ENCODE measurements at places on chromosomes 2 and 18.

- DNase-seq = no peak
These were observed 80.2 kb downstream of the NUP35 start for GRCh38 chr2:183204397-183204796.

DNA sequence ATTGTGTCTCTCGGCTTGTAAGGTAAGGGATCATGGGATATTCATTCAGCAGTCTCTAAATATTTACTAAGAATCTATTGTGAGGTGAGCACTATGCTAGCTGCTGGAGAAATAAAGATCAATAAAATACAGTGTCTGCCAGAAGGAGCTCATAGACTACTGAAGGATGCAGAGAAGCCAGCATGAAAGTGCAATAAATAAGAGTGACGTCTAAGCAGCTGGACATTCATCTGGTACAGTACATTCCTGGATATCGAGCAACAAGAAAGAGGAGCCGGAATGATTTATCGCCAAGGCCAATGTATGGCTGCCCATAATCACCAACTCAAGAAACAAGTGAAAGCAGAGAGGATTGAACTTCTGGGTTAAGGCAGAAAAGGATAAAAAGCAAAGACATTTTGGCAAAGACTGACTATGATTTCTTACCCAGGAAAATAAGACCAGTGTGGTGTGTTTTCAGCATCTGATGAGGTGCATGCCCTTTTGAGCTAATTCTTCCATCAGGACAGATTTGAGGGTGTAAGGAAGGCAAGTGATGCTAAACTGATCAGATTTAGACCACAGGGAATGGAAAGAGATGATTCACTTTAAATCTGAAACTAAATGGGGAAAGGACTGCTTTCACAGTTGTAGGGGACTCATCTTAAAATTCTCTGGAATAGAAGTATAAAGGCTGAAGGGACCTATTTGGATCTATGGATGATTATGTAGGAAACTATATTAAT, 18.7 kb upstream of the LMAN1 start:
- DNase-seq = no peak

- no peak for DNase-seq
These were observed 37.9 kb downstream of the GALNT1 start for GRCh38 chr18:35619464-35619863.

GRCh38 chr2:65877331-65878010, 445.1 kb upstream of the SPRED2 start:
- DNase-seq = no peak

GRCh38 chr2:218229851-218230250, 12.9 kb downstream of the ARPC2 start:
- no peak for DNase-seq

- DNase-seq = no peak
These were observed 350.7 kb upstream of the SYT4 start for GRCh38 chr18:43627848-43628530.

GRCh38 chr2:173451941-173452340, 97.3 kb downstream of the CDCA7 start:
- no peak for DNase-seq

DNA sequence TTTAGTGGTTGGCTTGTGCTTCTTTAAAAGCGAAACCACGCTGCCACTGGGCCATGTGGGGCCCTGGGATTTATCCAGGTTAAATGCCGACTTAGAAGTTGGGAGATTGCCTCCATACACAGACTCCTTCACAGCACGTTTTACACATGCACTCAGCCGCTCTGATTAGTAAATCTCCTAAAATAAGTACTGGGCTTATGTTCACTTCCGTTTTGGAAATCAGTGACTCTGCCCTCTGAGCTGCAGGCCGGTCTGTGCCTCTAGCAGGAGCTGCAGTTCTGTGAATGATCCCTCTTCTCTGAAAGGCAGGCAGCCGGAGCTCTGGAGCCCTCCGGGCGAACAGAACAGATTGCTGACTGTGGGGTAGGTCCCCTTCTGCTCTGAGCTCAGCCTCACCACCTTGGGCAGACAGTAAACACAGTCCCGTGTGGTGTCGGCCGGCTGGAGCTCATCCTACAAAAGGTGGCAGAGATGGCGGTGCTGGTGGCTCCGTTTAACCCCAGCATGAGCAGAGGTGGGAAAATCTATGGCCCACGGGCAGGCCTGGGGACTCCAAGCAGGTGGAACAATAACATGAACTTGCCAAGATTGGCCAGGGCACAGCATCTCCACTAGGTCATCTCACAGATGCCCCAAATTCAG, 9.8 kb upstream of the RAB17 start:
- DNase-seq = peak; percentile 70

- no peak for DNase-seq
These were observed 386.6 kb upstream of the SPRED2 start for GRCh38 chr2:65818873-65819451.

- DNase-seq = no peak
These were observed 90.7 kb downstream of the NCKAP5 start for GRCh38 chr2:133477616-133477990.

DNA sequence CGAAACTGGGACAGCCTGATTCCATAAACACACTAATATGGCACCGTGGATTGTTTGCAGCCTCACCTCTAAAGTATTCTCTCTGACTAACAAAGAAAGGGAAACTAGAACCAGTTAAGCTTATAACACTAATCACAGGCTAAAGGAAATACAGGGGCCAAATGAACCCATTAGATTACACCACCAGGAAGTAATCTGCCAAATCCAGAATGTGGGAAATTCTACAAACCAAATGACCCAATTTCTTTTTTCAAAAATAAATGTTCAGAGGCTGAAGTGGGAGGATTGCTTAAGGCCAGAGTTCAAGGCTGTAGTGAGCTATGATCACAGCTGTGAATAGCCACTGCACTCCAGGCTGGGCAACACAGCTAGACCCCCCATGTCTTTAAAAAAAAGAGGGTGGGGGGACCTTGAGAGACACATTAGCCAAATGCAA, 1.5 kb upstream of the MPPE1 start:
- peak; percentile 28 for DNase-seq

DNA sequence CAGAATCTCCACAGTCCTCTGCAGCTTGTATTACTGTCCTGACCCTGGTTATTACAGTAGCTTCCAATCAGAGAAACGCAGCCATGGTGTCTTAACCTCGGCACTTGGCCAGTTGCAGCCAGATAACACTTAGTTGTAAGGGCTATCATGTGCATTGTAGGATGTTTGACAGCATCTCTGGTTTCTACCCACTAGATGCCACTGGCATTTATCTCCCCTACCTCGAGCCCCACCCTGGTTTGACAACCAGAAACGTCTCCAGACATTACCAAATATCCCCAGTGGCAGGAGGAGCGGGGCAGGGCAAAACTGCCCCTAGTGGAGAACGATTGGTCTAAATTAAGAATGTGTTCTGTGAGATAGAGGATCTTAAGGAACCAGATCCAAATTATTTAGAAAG, 13.1 kb downstream of the DSG2 start:
- no peak for DNase-seq

- DNase-seq = no peak
These were observed 1.4 kb upstream of the HNRNPA3 start for GRCh38 chr2:177211169-177211568.

- peak; percentile 58 for DNase-seq
These were observed at the start of gene PER2 for GRCh38 chr2:238287737-238288649. PER2 (minus strand) TSS chr2:238288610; CDS start chr2:238277936, 10,674 bp downstream.

All from muscle of back (tissue), 13 donors.